Stimulated activated naive B cell treated with anti-CD40 and anti-IgM and Interleukin-4, amounts not matched to agents 10 μg/mL and 1 μg/mL and 100 μg/mL, for 72 hours (primary cell): ENCODE measurements at places on chromosomes 13 and 19.

- no peak for DNase-seq
Measured at GRCh38 chr19:51796195-51796679, 1.3 kb downstream of the FPR3 start.

- DNase-seq: no peak
Measured at GRCh38 chr13:62194371-62194770, 778.7 kb upstream of the PCDH20 start.

DNA sequence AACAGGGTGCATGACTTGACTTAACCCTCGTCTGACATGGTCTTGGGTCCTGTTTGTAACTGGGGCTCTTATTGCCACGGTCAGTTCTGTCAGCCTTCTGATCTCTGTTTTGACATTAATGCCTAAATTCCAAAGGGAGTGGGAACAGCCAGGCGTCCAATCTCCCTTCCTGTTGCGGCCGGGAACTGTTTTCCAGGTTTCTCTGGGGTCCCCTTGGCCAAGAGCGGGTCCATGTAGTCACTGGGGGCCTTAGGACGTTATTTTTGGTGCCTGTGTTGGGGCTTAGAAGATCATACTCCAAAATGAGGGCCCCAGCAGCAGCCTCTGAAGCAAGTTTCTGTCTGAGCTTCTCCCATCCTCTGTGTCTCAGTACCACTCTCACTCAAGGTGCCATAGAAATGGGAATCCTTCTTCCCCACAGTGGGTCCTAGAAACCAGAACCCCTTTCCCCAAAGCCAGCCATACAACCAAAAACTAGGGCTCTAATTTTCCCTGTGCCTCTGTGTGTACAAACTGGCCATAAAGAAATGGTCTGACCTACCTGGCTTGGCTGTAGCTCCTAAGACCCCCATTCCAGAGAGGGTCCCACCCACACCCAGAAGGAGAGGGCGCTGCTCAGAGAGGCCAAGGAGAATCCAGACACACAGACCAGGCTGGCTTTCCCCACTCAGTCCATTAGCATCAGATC lies 50.4 kb downstream of the C13orf46 start:
- DNase-seq: no peak

GRCh38 chr19:49339301-49340068 lies 4.3 kb downstream of the CD37 start:
- DNase-seq: no peak

DNA sequence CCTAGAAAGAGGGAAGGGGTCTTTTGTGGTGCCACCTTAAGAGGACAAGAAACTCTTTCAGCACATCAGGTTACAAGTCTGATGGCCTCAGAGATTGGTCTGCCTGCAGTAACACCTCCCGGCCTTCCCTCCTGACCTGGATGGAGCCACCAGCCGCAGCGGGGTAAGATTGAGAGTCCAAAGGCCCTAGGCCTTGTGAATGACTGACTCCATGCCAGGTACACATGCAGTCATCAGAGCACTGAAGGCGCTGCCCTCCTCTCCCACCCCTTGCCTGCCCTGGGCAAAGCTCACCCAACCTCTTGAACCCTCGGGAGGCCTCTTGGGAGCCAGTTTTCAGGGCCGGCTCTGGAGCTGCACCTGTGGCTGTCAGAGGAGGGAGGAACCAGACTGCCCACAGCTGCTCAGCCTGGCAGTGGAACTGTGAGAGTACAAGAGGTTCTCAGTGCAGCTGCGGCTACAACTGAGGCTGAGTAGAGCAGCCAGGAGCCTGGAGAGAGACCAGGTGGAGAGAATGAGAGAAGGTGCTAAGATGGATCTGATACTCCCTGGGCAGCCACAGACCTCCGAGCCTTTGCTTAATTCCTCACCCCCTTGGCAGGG lies 23.8 kb upstream of the C13orf42 start:
- no peak for DNase-seq

GRCh38 chr13:30204564-30204963 lies 102.8 kb downstream of the KATNAL1 start:
- no peak for DNase-seq

GRCh38 chr19:10811391-10812111 lies 24.5 kb downstream of the TMED1 start:
- no peak for DNase-seq

GRCh38 chr13:21537105-21537504 lies 66.9 kb downstream of the MICU2 start:
- no peak for DNase-seq

DNA sequence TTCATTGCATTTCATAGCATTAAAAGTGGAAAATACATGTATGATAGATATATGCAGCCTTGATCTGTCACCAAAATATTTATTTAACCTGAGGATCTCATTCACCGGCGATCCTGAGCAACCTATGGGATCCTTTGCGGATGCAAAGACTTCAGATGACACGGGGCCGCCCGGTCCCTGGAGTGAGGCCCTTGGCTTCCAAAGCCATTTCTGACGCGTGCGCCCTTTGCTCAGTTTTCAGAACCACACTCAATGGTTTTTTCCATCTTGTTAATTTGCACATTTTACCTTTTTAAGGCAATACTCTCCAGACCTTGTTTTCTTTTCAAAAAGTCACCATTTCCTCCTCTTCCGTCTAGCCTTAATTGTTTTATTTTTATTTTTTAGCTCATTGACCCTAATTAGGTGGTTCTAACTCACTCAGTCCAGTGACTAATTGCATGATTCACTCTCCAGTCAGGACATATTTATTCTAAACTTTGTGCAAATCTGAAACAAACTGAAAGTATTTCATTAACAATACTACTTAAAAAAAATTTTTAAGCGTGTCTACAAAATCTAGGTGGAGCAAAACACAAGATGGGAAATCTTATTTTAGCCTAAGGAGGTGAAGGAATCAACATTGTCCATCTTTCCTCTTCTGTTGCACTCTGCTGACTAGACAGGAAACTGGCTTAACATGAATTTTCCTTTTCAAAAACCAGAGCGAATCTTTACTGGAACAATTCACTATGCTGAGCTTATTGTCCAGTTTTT lies 47.9 kb downstream of the COL4A1 start:
- DNase-seq: no peak

GRCh38 chr19:57452307-57452706 lies 4.6 kb downstream of the VN1R1 start:
- no peak for DNase-seq

- no peak for DNase-seq
Measured at GRCh38 chr19:12642506-12642905, 24.0 kb downstream of the MAN2B1 start.

DNA sequence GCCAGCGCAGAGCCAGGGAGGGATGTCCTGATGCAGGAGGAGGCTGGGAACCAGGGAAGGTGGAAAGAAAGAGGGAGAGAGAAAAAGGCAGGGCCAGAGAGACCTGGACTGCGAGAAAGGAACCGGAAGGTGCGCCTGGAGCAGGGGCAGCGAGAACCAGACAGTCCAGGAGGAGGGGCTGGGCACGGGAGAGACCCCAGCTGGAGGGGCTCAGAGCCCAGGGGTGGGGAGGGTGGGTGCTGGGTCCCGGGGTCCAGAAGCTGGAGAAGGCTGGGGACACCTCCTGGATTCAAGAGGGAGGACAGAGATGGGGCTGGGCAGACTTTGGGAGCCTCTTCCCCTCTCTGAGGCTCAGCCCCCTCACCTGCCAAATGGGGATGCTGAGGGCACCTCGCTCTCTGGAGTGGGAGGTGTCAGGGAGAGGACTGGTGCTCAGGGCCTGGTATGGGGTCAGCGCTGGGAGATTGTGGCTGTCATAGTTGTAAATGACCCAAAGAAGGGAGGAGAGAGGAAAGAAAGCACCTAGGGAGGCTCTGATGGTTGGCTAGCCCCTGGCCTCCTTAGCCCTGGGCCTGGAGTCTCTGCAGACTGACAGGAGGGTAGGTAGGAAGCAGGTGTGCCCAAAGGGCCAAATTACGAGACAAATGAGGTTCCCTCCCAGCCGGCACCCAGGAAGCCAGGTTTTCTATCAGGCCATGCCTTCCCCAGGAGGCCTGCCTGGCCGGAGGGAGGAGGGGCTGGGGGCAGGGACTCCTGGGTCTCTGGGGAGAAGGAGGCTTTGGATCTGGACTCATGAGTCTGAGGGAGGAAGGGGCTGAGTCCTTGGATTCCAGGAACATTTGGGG lies 1.3 kb upstream of the SPACA6 start:
- no peak for DNase-seq

GRCh38 chr13:30792285-30793000 lies 57.1 kb downstream of the ALOX5AP start:
- DNase-seq: no peak

DNA sequence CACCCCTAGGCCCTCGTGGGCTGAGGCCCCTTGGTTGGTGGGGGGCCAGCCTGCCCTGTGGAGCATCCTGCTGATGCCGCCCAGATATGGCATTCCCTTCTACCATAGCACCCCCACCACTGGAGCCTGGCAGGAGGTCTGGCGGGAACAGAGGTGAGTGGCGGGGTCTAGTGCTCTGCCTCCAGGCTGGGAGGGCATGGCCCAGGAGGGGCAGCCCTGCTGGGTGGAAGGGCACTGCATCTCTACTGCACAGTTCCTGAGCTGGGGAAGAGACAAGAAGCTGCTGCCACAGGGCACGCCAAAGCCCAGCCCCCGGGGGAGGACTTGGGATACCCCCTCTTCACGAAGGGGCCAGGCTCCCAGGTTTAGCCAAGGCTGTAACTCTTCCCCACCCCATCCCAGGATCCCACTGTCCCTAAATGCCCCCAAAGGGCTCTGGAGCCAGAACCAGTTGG lies 2.4 kb upstream of the KMT2B start:
- DNase-seq: no peak

- no peak for DNase-seq
Measured at GRCh38 chr13:45162821-45163220, 38.0 kb downstream of the KCTD4 start.

DNA sequence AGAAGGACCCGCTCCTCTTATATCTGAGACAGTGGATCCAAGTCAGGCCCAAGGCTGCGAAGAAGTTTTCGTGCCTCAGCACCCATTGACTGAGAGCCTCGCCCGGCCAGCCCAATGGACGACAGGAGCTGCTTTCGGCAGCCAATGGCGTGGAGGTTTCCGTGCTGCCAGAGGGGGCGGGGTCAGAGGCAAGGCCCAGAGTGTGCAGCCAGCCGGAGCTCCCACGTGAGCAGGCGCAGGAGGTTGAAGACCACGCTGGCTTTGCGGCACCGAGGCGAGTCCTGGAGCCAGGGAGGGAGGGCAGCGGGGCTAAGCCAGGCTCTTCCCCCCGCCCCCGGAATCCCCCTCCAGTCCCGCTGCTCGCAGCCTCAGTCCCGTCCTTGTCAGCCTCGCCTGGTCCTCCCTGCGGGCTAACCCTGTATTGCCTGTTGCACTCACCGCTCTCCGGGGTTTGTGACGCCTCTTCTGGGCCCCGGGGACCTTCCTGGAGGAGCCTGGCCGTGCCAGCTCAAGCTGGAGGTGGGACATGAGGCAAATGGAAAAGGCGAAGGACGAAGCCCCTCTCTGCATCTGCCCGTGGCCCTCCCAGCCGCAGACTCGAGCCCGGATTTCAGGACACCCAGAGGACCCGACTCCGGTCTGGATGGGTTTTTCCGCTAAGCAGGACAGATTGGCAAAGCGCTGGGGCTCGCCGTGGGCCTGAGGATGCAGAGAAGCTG lies 1.5 kb downstream of the IFNL4 start:
- no peak for DNase-seq

GRCh38 chr19:29612801-29613595 lies 6.9 kb downstream of the POP4 start:
- no peak for DNase-seq

GRCh38 chr13:104314926-104315535 lies 1248.8 kb upstream of the SLC10A2 start:
- no peak for DNase-seq

DNA sequence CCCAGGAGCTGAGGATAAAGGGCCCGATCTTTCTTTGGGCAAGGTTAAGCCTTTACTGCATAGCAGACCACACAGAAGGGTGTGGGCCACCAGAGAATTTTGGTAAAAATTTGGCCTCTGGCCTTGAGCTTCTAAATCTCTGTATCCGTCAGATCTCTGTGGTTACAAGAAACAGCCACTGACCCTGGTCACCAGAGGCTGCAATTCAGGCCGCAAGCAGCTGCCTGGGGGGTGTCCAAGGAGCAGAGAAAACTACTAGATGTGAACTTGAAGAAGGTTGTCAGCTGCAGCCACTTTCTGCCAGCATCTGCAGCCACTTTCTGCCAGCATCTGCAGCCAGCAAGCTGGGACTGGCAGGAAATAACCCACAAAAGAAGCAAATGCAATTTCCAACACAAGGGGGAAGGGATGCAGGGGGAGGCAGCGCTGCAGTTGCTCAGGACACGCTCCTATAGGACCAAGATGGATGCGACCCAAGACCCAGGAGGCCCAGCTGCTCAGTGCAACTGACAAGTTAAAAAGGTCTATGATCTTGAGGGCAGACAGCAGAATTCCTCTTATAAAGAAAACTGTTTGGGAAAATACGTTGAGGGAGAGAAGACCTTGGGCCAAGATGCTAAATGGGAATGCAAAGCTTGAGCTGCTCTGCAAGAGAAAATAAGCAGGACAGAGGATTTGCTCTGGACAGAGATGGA lies 8.4 kb upstream of the CEACAM19 start:
- DNase-seq: no peak

GRCh38 chr19:37991841-37992248 lies 84.8 kb downstream of the SIPA1L3 start:
- no peak for DNase-seq

DNA sequence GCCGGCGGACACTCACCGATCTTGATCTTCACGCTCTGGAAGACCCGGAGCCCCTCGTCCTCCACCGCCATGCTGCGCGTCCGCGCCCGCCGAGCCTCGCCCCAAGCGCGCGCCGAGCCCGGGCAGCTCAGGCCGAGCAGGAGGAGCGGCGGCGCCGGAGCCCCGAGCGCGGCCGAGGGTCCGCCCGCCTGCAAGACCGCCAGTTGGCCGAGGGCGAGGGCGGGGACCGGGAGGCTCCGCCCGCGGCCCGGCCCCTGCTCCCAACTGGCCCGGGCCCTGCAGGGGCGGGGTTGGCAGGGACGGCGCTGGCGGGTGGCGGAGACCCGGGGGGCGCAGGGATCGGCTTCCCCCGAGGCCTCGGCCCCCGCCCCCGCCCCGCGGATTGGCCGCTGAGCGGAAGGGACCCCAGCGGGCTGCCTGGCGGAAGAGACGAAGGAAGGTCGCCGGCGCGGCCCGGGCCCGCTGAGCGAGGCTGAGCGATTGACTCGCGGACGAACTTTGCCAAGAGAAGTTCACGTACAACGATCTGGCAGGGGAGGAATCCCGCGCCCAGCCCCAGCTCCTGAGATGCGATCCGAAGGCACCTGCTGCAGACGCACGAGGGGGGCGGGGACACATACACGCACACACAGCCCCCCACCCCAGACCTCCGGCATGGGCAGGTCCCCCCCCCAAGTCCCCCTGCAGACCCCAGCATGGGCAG lies at the start of gene RASA3:
Gene RASA3, minus strand, starts transcription at position 205 of the 703 bp plus-strand sequence. Its CDS starts 134 bp downstream, at position 71.
- DNase-seq: peak; percentile 55

DNA sequence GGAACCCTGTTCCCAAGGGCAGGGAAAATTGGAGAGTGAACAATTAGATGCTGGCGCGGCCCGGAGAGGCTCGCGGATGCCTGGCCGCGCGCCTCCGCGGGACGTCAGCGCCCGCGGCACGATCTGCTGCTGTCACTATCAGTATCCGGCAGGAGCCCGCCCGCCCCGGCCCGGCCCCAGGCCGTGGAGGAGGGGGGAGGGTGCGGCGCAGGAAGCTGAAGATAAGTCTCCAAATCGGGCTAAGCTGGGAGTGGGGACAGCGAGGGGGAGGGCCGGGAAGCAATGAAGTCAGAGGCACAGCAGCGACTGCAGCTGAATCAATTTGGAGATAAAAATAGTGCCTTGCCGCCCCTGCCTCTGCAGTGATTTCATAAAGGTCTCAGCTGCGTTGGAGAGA lies 441.5 kb upstream of the KLF12 start:
- DNase-seq: no peak
